LHCN-M2 (cell line): ENCODE measurements at places on chromosomes 1 and 21. TPM values are rescaled to one million over a fixed set of nuclear protein-coding genes. Genes with fewer than 3 reads are reported as not detected.

DNA sequence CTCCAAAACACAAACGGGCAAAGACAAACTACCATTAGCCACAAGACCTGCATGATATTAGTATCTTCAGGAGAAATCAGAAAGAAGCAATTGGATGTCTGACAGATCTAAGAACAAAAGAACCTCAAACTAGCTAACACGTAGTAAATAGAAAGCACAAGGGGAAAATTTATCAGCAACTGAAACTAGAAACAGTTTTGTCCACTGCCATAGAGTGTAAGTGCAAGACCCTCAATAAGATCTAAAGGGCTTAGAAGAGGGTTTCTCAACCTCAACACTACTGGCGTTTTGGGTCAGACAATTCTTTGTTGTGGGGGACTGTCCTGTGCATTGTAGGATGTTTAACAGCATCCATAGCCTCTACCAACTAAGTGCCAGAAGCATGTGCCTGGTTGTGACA, 54.0 kb downstream of the KLHL20 start:
- DNase-seq, result no peak

GRCh38 chr1:199573047-199573446, 454.5 kb upstream of the NR5A2 start:
- DNase-seq, result no peak

DNA sequence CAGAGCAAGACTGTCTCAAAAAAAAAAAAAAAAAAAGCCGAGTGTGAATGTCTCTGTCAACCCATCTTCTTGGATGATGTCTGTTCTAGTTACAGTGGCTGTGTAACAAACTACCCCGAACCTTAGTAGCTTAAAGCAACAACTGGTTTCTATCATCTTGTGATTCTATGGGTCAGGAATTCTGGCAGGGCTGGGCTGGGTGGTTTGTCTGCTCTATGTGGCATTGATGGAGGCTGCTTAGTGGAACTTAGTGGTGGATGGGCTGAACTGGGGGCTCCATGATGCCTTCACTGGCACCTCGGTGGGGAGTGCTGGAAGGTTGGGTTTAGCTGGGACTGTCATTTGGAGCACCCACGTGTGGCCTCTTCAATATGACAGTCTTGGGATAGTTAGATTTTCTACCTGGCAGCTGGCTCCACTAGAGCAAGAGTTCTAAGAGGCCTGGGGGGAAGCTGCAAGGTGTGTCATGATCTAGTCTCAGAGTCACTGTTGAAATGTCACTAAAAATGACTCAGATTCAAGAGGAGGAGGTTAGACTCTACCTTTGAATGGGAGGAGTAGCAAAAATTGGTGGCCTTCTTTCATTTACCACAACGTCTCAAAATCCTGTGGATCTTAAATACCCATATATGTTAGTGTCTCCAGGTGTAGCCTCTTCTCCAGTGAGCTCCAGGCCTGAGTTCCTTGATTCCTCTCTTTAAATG, 18.6 kb downstream of the ACOT11 start:
- DNase-seq, result no peak

DNA sequence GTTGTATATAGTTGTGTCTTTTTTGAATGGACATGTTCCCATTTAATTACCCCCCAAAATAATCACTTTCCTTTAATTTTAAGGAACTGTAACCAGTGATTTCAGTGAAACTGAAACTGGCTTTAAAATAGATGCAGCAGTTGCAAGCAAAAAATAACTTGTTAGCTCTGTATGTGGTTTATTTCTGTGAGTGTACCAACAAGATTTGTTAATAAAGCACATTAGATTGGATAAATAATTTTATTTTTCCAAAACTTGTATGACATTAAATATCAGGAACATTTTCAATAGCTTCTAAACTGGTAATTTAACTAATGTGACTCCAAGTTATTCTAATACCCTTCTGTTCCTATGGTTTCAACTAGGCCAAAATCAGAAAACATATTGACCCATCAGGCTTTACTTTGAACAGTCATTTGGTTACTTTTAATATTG, 184.3 kb upstream of the CACYBP start:
- no peak for DNase-seq

DNA sequence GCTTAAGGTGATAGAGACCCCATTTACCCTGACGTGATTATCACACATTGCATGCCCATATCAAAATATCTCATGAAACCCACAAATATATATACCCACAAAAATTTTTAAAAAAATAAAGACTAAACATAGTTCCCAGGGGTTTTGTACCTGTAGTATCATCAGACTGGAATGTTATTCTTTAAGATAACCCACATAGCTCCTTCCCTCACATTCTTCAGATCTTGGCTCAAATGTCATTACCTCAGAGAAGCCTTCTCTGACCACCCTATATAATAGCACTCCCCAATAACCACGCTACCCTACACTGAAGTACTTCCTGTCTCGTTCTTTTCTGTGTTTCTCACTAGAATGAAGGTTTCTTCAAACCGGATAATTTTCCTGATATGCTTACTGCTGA, 138.3 kb upstream of the SNX7 start:
- DNase-seq, result no peak

GRCh38 chr1:16109571-16109970, 36.1 kb upstream of the FAM131C start:
- no peak for DNase-seq

S100A8 gene
- not detected in 2 replicates for total RNA-seq

OXCT2 gene
- total RNA-seq, result 0.58 and 0.69 TPM in 2 replicates

RNF186 gene
- not detected in 2 replicates for total RNA-seq
